ENCODE measurements at places on chromosomes 13 and 19. TPM values are rescaled to one million over a fixed set of nuclear protein-coding genes. Genes with fewer than 3 reads are reported as not detected.
A peak's percentile ranks its signal among the peaks of the same experiment; 100 is the strongest.

DNA sequence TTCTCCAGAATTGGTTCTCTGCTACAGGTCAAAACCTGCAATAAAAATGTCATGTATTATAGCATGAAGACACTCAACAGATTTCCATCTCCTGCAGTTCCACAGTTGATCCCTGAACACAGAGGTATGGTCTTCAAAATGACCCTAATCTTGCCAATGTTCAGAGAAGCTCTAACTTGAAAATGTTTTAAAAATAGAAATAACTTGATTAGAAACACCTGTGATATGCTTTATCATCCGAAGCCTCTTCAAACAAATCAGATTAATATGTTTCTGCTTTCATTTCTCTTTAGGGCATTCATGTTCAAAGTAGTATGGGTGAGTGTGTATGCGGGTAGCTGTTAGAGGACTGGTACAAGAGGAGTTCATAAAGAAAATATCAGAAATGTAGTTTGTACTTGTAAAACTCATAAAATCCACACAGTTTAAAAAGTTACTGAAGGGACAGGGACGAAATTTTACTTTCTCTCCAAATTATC is 60.4 kb downstream of the KCNRG start:
- DNase-seq, result no peak
- no peaks in the 10 kb centered on the region for H3K4me1 ChIP-seq
- H3K27ac ChIP-seq, result no peak overlapping the region
- H3K27me3 ChIP-seq, result no peaks in the 10 kb centered on the region
- H3K36me3 ChIP-seq, result no peaks in the 10 kb centered on the region

- no peaks in the 10 kb centered on the region for H3K27me3 ChIP-seq
- H3K36me3 ChIP-seq, result no peaks in the 10 kb centered on the region
- no peak for DNase-seq
- H3K4me3 ChIP-seq, result peak overlapping the region; percentile 81
Observed at GRCh38 chr13:33543089-33543459, 257.5 kb upstream of the STARD13 start.

The C19orf33 gene
- 43.9 TPM for total RNA-seq

The IFNL1 gene
- not detected for total RNA-seq

The YIPF2 gene
- 64.7 TPM for total RNA-seq

The AZU1 gene
- 0.50 TPM for total RNA-seq

The PSG7 gene
- not detected for total RNA-seq

The DLL3 gene
- 0.13 TPM for total RNA-seq

Data from kidney (tissue), 22 donors.